AG09309 (cell line): ENCODE measurements at places on chromosomes 1 and 21.
A peak's percentile ranks its signal among the peaks of the same experiment; 100 is the strongest.

DNA sequence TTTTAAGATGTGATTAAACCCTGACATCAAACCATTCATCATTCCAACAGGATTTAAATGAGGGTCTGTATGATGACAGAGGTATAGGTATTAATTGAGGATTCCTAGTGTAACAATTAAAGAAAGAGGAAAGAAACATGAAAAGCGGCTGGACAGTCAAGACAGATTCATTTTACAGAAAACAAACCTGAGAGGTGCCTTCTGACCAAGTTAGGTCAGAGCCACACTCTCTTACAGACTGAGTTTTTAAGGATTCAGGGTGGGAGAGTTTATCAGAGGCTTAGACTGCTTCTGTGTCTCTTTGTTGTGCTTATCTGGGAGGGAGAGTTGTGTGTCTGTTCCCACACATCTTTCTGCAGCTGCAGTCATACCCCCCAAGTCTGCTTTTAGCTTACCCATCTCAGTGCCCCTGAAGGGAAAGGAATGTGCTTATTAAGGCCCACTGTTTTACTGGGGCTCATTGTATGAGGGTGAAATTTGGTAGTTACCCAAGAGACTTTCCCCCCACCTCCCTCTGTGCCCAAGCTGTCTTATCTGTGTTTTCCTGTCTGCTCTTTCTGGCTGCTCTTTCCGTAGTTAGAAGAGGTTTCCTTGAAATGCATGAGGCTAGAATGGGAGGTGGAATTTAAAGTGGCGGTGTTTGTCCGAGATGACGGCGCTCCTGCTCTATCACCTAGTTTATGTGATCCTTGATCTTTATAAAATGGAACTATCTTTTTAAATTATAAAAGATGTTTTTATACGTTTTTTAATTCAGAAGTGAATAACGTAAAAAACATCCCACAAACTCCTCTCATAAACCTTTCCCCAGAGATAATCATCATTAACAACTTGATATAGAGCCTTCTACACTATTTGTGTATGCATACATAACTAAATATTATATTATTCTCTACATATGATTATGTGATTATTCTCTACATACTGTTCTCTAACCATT lies 96.0 kb upstream of the TNFSF4 start:
- no peak for DNase-seq

GRCh38 chr1:238139713-238140112 lies 249.0 kb upstream of the ZP4 start:
- DNase-seq: no peak

DNA sequence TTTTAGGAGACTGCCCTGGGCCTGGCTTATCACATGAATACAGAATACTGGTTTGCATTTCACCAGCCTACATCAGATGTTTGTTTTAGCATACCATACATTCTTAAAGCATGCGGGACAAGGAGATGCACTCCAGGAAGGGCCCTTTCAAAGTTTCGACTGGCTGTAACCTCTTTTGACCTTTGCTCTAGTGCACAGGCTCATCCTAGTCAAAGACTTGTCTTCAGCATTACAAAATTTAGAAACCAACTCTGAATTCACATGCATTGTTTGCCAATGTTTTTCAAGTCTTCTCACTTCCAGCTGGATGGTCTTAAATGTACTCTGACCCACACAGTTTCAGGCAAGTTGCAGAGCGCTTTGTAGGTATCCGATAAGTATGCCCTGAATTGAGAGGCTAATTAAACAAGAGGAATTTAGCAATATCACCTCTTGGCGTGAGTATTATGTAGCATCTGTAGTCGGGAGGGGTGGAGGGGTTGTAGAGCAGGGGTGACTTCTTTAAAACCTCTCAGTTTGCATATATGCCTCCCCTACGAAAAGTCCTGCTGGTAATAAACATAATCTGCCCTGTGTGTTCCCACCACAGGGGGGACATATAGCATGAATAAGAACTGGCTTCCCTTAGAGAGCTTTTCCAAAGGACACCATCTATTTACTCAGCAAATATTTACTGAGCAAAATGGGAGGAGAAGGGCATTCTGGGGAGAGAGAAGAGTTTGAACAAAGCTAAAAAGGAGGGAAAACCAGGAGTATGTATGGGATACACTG lies 24.4 kb upstream of the AHCYL1 start:
- peak; percentile 39 for DNase-seq

GRCh38 chr1:37821481-37821880 lies 13.5 kb upstream of the YRDC start:
- no peak for DNase-seq

GRCh38 chr1:51569284-51570062 lies 47.4 kb upstream of the OSBPL9 start:
- peak; percentile 37 for DNase-seq

DNA sequence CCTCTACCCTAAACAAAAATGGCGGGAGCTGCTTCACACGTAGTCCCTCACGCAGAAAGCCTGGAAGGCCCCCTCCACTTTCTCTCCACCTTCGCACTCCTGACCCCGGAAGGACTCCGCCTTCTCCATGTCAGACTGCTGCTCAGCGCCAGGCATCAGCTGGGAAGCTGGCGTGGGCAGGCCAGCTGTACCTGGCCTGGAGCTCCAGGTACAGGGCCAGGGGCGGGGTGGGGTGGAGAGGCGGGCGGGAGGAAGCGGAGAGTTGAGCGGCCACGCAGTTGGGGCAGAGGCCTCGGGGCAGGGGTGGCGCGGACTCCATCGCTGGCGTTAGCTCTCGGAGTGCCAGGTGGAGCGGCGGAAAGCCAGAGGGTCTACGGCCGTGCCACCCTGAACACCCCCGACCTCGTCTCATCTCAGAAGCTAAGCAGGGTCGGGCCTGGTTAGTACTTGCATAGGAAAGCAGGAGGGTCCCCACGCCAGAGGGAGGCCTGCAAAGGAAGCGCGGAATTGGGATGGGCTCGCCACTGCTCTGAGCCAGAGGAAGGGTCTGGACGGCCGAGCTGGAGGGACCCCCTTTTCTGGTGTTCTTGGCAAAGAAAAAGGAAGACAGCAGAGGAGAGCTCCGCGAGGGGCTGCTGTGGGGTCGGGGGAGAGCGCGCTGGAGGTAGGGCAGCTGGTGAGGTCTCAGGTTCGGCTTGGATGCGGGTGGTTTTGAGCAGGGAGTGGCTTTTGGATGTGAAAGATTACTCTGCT lies at the start of gene MIGA1:
Gene MIGA1, plus strand, starts transcription at position 121 of the 753 bp plus-strand sequence. CDS start 3,604 bp downstream, outside the sequence.
- DNase-seq: peak; percentile 58

DNA sequence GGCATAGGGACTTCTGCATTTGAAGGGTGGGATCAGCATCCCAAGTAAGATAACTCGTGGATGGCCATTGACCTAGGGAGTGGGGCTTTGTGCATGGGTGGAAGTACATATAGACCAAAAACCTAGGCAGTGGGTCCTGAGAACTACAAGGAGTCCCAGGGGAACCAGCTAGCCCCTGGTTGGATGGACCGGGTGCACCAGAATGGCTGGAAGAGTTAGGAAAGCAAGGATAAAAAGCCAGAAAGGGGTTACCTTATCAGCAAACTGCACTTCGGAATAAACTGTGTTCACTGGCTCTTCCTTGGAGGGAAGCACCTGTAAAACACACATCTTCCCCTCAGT lies 26.6 kb upstream of the SLAMF6 start:
- no peak for DNase-seq

DNA sequence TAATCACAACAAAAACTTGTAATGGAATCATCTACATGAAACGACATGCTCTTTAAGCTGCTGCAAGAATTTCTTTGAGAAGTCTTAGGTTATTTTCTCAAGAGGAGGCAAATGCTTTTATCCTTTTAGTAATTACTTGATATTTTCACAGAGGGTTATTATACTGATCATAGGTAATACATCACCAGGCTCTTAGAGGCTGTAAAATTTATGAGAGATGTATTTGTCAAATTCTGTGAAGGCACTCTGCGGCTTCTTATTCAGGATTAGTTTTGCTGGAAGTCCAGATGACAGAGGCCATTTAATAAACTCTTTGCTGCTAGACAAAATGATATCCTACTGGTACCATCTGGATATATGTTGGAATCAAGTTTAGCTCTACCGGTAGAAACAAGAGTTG lies 624.3 kb upstream of the BRINP3 start:
- DNase-seq: no peak

DNA sequence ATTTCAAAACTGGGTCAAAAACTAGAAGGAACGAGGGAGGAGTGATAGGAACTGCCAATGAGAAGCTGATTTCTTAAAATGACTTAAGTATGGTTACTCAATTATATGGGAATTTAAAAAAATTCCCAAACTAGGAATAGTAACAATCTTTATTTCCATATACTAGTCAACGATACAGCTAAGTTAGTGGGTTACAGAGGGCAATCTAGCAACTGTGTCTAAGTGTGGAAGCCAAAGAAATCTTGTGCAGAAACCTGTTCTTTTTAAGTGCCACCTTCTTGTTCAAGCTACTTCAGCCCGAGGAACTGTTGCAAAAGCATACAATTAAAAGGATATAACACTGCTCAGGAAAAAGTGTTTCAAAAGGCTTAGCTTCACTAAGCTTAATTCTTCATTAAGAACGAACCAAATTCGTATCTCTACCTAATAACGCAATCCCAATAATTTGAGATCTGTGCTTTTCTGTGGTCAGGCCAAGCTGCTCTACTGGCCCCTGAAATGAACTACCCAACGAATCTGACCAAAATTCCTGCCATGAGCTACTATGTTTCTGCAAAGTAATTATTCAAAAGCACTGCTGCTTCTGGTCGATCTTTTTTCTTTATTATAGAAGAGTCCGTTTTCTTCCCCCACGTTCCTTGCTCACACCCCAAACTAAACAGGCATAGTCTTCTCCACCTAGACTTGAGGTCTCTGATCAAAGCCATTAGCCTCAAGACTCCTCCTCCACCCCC lies 1.8 kb downstream of the USP24 start:
- no peak for DNase-seq

- DNase-seq: no peak
Observed at GRCh38 chr1:95371666-95372282, 137.8 kb downstream of the RWDD3 start.

- no peak for DNase-seq
Observed at GRCh38 chr21:42164064-42164789, 54.7 kb upstream of the ABCG1 start.

- DNase-seq: no peak
Observed at GRCh38 chr1:222087221-222087920, 345.5 kb upstream of the DUSP10 start.

- no peak for DNase-seq
Observed at GRCh38 chr1:99614728-99615127, 31.2 kb upstream of the PALMD start.

DNA sequence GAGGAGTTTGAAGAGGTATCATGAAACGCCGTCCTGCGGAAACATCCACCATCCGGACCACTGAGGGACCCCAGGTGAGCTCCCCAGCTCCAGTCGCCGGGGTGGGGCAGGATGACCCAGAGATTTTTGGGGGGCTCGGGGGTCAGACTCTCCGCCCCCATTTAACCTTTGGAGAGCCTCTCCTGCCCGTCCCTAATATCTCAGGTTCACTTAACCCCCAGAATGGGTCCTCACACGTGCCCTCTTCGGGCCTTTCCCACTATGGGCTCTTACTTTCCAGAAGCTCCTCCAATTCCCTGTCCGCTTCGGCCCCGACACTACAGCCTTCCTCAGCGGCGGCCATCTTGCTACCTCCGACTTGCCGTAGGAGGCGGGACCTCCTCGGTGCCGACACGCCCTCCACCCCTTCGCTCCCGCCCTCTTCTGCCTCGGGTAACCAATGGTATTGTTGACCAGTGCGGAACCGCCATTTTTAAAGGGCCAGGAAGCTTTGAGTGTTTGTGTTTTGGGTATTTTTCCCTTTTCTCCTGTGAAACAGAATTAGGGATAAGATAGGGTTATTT lies at the start of gene PEX19:
Gene PEX19, minus strand, starts transcription at position 352 of the 563 bp plus-strand sequence. Its CDS starts 9 bp downstream, at position 343.
- DNase-seq: peak; percentile 73

GRCh38 chr1:14697353-14697752 lies 98.9 kb downstream of the KAZN start:
- no peak for DNase-seq

GRCh38 chr1:205851993-205852392 lies 2.1 kb upstream of the PM20D1 start:
- DNase-seq: no peak

DNA sequence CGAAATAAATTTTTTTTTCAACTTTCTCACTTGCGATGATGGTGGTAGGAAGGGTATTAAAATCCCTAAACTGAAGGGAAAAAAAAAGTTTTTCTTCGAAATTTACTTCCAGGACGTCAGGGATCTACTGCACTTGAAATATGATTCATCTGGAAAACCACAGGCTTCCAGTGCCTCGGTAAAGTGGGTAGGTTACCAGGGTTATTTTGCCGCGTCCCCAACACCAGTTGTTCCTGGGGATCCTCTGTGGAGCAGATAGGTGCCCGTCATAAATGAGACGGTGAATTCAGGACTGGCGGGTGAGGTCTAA lies 773 bp downstream of the RABIF start:
- DNase-seq: no peak

GRCh38 chr1:61053712-61054600 lies 28.4 kb upstream of the NFIA start:
- DNase-seq: no peak

DNA sequence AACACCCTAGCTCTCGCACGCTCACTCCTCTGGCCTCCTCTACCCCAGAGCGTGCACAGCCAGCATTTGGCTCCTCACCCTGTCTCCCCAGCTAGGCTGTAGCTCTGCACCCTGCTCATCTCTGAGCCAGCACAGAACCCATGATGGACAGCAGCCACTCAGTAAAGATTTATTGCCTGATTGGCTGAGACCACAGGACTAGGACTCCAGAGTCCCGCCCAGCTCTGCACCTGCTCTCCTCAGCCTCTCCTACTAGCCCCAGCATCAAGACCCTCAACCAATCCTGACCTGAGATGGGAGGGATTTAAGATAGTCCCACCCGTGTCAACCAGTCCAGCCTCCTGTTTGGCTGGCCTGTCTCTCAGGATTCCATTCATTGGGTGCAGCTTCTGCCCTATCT lies 9.3 kb downstream of the C1QB start:
- DNase-seq: no peak

DNA sequence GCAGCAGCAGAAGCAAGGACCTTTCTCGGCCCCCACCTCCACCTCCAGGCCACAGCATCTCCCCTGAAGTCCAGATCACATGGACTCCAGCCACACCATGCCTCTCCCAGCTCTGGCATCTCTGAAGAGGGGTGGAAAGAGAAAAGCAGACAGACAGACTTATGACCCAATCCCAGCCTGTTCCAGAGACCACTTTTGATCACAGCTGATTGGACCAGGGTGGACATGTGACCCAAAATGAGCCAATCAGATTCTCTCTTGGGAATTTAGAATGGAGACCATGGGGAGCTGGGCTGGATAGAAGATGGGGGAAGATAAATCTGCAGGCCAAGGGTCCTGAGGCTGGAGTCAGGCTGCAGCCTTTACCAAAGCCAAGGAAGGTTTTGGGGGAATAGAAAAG lies 16.4 kb downstream of the HTR1D start:
- no peak for DNase-seq

GRCh38 chr1:86868477-86868876 lies 45.4 kb downstream of the SELENOF start:
- no peak for DNase-seq

- no peak for DNase-seq
Observed at GRCh38 chr1:87950369-87950768, 621.7 kb downstream of the LMO4 start.

DNA sequence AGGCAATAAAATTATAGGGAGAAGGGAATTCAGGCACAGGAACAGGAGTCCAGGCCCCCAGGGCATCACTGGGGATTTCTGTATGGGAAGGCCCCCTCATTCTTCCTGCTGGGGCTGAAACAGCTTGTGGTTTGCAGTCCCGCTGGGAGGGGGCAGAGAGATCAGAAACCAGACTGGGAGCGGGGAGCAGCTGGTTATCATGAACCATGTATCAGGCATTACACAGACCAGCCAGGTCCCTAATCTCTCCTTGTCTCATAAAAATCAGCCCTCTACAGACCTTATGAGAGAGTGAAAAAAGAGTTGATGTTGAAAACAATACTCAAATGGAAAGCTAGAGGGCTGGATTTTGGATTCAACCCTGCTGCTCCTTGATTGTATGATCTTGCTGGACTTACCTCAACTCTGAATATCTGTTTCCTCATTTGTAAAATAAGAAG lies 93.4 kb upstream of the F3 start:
- no peak for DNase-seq
